ENCODE measurements at places on chromosomes 16 and 17.

DNA sequence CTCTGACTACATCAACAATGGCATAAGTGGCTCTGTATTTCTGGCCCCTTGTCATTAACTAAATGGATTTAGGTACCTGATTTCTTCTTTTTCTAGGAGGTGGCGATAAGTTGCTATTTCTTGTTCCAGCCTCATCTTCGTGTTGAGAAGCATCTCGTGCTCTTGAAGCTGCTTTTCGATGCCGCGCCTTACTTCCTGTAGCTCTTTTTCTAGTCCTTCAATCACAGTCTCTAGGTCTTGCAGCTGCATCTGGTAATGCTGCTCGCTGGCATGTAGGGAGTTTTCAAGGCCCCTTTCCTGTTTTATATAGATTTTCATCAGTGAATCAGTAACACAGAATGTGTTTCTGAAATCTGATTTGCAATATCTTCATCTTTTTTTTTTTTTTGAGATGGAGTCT lies 5.1 kb downstream of the KRT222 start:
- DNase-seq = no peak

DNA sequence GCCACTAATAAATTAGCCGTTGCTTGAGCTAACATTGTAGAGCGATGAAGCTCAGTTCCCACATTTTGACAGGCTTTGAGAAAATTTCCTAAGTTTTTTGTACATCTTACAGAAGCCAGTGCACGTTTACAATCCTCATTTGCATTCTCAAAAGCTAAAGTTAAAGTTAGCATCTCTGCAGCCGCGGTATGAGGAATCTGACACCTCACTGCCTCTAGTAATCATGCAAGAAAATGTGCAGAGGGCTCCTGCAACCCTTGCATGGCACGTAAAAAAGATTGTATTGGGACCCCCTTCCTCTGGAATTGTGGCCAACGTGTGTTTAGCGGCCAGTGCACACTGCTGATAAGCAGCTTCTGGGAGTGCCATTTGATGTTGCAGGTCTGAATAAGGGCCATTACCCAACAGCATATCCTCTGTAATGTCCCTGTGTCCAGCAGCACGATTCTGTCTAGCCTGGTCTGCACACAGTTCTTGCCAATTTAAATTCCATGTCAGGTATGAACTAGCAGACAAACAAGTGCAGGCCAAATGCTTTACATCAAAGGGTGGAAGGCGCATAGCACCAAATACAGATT lies 12.4 kb upstream of the ZNF689 start:
- no peak for DNase-seq

DNA sequence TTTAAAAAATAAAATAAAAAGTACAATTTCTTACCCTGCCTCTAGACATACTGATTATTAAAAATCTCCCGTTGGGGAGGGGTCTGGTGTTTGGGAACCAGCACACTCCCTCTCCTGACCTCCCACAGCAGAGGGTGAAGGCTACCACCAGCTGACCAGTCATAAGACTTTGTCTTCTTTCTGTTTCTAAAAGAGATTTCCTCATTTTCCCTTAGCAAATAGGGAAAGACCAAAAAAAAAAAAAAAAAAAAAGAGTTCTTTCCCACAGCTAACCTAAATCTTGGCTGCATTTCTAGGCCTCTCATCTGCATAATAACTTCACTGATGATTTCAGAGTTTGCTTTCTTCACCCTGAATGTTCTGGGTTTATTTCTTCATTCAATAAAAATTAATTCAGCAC lies 30.3 kb downstream of the CDK5RAP3 start:
- no peak for DNase-seq

DNA sequence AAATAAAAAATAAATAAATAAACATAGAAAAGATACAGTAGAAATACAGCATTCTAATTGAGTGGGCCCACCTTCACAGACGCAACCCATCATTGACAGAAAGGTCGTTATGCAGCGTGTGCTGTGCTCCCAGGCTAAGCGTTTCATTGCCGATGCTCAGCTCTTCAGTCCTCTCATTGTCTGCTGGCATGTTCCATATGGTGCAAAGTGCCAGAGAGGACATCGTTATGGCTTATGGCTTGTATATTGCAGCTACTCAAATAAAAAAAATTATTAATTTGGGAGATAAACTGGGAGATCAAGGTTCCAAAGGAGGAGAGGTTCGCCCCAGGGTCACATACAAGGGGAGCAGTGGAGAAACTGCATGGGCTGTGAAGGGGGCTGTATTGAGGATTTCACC lies 11.3 kb upstream of the UBALD2 start:
- no peak for DNase-seq

DNA sequence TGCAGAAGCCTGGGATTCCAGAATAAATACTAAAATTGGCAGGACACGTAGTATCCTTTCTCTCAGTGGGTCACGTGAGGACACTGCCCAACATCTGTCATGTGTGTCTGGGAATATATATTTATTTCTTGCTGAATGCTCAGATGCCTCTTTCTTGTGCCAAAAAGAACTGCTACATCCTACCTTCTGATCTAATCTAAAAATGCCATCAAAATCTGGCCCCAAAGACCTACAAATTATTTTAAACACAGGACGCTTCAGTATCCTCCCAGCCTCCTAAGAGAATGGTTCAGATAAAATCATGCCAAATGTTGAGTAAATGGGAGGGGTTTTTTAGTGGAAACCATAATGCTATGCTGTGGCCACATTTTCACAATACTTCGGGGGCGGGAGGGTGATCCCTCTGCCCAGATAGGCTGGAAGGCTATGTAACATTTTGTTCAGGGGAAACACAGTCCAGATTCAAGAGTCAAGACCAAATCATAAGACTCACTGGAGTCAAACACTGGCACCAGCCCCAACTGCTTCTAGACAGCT lies 22.9 kb upstream of the CORO6 start:
- DNase-seq = no peak

DNA sequence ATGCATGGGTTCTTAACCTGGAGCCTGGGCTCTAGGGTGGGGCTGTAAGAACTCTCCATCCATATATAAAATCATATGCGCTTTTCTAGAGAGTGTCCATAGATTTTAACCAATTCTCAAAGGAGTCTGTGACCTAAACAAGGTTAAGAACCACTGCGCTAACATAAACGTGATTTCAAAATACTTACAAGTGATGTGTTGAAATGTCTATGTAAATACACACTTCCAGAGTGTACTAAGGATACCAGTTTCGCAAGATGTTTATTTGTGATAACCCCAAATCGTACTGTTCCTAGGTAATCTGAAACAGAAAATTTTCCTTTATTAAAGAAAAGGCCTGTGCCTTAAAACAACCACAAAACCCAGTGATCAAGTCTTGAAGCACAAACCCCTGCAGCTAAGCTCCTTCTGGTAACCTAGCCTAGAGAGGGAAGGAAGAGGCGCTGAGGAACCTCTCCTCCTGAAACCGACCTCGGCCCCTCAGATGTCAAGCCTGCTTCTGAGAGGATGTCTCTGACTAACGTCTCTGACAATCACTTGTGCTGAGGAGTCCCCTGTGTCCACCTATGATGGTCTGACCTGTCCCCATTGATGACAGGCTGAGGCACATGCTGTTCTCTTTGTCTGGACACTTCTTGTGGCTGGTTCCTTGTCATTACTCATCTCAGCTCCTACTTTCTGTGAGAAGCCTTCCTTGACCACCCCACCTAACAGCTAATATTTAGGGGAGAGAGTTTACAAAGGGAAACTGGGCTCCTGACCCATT lies 32.2 kb downstream of the SNN start:
- DNase-seq = no peak

DNA sequence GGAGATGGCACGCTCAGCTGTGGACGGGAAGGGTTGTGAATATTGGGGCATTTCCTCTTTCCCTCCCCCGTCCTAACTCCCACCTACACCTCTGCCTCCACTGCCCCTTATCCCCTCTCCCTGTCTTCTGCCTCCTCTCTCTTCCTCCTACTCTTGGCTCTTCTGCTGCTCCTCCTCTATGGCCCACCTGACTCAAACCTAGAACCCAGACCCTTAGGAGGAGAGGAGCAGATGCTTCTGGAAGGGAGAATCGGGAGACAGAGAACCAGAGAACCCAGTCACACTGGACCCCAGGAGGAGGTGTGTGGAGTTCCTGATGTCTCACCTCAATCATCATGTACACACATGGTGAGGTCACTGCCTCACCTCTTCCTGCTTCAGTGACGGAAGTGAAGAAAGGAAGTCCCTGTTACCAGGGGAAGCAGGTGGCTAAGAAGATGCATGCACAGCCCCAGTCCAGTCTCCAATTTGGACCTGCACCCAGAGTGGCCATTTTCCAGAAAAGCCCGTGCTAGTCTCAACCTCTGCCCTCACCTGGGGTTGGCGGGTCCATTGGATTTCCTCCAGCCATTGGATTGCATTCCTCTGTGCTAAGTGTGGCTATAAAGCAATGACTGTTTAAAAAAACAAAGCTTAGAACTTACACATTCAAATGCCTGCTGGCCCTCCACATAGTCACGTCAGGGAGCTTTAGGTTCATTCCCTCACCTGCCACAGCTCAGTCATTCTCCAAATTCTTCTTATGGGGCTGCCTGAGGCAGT lies 4.0 kb downstream of the RNF222 start:
- no peak for DNase-seq

DNA sequence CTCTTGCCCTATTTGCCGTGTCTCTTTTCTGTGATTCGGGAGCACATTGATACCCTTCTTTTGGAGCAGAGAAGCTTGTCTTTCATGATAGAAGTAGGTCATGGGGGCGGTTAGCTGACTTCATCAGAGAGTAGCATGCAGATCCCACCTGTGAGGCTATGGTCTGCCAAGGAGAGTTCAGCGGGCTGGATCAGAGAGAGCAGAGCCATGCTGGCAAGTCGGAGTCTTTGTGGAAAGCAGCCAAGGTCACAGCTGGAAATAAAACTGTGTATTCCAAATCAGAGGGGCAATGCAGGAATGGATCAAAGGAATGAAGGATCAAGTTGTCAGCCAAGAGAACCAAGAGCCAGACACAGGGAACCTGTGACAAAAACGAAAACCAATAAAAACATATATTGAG lies 595.9 kb downstream of the WWOX start:
- no peak for DNase-seq

- no peak for DNase-seq
These were observed 7.9 kb upstream of the C17orf58 start for GRCh38 chr17:68004201-68004600.

DNA sequence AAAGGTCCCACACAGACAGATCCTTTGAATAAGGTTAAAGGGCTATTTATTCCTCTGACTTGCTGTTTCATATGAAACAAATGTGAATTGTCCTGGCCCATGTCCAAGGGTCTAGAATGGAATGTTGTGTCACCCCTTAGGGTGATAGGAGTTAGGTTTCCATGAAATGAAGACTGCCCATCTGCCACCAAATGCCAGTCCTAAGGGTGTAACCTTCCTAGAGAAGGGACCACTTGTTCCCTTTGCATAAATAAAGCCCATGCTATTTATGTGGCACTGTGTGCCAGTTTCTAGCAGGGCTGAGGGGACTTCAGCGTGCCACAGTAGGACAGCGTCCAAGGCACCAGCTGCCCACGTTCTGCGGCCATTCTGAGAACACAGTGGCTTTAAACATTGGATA lies 171.3 kb downstream of the ABCA8 start:
- DNase-seq = no peak

DNA sequence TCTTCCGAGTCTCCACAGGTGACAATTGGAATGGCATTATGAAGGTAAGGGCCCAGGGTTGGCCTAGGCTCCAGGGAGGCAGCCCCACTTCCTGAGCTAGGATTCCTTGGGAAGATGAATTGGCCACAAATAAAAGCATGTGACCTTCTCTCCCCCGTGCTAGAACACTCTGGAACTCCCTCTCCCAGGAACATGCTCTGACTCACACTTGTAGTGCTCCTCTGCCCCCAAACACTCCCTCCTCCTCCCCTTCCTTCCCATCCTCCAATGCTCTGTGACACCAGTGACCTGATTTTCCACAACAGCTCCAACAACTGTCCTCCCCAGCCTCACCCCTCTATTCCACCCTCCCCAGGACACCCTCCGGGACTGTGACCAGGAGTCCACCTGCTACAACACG lies 16.4 kb upstream of the ABCC3 start:
- no peak for DNase-seq

DNA sequence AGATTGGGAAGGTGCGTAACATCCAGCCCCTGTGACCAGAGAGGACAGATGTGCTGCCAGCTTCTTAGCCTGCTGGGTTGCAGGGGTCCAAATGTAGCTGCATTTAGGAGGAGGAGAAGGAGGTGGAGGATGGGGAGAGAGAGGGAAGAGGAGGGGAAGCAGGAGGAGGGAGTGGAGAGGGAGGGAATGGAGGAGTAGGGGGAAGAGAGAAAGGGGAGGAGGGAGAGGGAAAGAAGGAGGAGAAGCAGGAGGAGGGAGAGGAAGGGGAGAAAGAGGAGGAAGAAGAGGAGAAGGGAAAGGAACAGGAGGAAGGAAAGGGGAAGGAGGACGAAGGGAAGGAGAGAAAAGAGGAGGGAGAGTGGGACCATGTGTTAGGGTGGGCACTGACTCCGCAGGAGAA lies 108.6 kb downstream of the ABCC12 start:
- DNase-seq = no peak

DNA sequence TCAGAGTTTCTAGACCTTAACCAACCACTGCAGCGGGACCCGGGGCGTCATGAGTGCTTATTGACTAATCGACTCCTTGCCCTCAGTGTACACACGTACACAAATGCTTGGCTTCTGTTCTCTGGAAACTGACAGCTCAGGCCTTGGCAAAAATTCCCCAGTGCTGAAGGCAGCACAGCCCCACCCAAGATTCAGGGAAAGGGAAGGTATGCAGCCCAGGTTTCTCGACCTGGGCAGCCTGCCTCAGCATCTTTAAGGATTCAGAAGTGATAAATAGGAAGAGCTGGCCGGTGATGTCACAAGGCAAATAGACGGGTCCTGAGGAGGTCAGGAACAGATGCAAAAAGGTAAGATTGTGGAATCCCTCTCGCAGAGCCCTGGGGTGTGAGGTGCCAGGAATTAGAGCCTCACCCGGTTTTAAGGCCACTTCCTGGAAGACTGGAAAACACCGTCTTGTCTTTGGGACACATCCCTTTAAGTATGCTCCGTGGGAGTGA lies 9.0 kb upstream of the CDH3 start:
- no peak for DNase-seq

GRCh38 chr17:7217113-7217987 lies 2.3 kb downstream of the DLG4 start:
- no peak for DNase-seq

GRCh38 chr16:78778101-78779004 lies 678.9 kb downstream of the WWOX start:
- no peak for DNase-seq

- DNase-seq = peak; percentile 62
These were observed 32.9 kb downstream of the CPSF4L start for GRCh38 chr17:73228748-73229236.
